ENCODE measurements at places on chromosomes 2 and 18.

DNA sequence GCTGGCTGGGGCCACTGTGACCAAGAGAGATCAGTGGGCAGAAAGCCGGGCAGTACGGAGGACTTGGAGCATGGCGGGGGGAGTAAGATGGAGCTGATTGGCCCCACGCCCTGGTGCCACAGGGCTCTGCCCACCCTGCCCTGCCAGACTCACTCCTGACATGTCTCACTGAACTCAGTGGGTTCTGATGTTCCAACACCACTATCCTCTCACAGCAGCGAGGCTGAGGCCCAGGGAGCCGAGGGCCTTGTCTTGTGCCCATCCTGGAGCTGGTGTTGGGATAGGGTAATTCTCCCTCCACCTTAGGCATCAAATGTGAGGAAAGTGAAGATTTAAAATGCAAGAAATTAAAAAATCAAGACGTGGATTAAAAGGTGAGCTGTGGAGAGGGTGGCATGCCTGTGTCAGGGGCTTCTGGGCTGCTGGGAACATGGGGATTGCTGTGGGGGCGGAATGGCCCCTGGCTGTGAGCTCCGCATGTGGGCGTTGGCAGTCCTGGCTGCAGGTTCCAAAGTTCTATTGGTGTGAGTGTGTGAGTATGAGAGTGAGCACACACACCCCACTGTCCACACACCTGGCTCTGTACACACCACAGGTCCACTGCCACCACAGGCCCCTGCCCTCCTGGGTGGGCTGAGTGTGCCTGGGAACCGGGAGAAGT is 283.5 kb upstream of the HS6ST1 start:
- DNase-seq = no peak

GRCh38 chr2:19312949-19313348 is 45.5 kb downstream of the OSR1 start:
- DNase-seq = no peak

DNA sequence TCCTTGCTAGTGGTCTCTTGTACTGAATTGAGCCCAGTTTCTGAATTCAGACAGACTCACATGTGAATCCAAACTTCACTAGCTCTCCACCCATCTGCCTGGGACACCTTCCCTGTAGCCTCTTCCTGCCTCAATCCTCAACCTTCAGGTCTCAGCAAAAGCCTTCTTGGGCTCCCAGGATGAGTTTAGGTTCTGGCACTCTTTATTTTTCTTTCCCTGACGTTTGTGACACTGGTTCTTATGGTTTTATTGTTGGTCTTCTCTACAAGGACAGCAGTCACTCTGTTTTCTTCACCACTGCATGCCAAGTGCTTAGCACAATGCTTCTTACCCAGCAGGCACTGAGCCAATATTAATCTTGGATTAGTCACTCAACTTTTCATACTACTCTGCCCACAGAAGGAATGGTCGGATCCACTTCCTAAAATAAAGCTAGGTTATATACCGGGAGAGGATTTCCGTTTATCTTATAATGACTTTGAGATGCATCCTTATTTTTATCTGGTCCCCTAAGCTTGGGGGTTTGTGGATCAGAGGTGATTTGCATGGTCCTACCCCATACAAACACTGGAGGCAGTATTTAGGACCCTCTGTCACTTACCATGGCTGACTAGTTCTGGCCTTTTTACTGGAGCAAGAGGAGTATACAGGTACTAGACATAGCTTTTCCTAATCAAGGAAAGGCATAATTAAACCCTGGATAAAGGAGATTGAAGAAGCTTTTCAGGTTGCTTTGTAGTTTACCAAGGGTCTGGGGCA is 186.3 kb downstream of the MYCN start:
- no peak for DNase-seq

DNA sequence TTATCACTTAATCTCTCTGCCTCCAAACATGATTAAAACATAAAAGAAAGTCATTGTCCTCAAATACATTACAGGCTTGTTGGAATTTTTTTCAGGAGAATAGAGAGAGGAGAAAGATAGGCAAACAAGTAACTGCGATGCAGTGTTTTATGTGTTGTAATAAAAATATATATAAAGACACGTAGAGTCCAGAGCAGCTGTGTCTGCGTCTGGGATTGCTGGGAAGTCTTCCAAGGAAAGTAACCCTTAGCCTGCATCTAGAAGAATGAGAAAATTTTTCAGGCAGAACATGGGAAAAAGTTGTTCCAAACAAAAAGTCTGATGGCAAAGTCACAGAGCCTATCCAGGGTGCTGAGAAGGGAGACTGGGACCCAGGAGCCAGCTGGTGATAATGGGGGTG is 91.8 kb upstream of the ST6GAL2 start:
- no peak for DNase-seq

DNA sequence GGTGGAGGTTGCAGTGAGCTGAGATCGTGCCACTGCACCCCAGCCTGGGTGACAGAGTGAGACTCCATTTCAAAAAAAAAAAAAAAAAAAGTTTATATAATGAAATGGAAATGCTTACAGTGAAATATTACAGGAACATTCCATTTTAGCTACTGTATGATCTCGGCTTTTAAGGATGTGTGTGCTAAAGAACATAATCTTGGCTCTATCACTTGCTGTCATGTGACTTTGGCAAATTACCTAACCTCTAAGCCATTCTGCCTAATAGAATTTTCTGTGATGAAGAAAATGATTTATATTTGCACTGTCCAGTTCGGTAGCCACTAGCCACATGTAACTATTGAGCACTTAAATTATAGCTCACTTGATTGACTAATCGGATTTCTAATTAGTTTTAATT is 36.3 kb downstream of the SMAD4 start:
- DNase-seq = no peak

- no peak for DNase-seq
Measured at GRCh38 chr2:134410006-134410405, 156.1 kb downstream of the MGAT5 start.

Data from activated T-helper 1 cell treated with anti-CD3 and anti-CD28 coated beads, Interleukin-2, amount 50 U/mL, for 16 hours (primary cell).